Activated naive CD8-positive, alpha-beta T cell treated with anti-CD3 and anti-CD28 coated beads, Interleukin-2, amount 50 U/mL, for 24 hours (primary cell): ENCODE measurements at places on chromosomes 2 and 18.
A peak's percentile ranks its signal among the peaks of the same experiment; 100 is the strongest.

DNA sequence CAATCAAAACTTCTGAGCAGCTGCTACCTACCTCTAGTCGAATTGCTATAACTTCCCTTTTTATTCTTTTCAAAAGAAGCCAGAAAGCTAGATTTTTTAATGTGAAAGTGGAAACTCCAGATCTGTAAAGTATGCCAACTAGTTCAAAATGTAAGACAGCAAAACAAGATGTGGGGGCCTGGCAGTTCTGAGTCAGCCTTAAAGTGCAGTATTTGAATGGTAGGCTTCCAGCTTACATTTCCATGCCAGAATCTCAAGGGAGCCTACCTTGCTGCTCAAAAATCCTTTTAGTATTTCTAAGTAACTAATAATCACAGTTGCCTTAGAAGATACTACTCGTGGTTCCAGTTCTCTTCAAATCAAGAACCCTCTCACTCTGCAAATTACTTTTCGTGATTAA is 1288.7 kb downstream of the LRP1B start:
- DNase-seq, result no peak

DNA sequence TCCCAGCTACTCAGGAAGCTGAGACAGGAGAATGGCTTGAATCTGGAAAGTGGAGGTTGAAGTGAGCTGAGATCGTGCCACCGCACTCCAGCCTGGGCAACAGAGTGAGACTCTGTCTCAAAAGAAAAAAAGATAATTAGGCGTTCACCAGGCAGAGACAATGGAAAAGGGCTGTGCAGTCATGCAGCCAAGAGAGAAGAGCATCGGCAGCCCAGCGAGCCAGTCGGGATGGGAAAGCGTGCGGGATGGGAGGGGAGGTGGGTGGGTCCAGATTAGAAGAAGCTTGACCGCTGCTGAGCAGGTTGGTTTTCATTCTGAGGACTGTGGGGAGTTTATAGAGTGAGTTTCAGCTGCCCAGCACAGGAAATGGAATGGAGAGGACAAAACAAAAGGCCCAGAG is 15.0 kb upstream of the CYS1 start:
- no peak for DNase-seq

GRCh38 chr2:67436221-67436620 is 39.1 kb downstream of the ETAA1 start:
- DNase-seq, result no peak

DNA sequence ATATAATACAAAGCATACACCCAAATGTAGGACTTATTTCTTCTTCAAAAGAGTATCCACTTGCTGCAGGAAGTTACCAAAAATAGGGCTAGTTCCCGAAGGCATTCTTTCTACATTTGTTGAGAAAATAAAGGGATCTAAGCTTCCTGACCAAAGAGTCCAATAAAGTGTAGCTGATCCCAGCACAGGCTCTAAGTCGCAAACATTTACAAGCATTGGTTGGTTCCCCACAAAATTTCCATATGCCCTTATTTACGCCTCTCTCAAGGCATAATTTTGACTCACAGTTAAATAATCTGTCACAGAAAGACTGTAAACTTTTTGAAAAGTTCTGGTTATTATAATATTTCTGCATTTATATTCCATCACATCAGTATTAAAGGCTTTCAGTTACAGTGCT is 1520.1 kb upstream of the ZEB2 start:
- no peak for DNase-seq

DNA sequence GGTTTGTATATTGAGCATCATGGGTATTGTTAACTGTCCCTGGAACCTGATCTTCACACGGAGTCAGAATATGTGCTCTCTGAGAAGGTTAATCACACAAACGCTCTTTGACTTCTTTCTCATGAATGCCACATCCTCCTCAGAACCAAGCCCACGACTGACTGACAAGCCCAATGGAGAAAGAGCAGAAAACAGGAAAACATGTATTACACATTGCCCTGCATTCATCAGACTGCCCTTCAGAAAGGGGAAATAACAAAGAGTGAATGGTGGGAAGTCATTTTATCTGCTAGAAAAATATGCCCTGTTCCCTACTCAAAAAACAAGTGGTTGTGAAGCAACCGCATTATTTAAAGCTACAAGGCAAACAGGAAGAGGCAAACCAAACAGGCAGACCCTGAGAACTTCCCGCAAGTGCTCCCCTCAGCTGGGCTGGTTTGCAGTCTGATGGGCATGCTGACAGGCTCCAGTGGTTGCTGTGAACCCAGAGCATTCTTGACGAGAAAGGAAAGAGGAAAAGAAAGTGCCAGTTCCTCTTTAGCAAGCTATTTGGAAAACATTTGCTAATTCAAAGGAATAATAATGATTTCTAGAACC is 172.9 kb upstream of the SETBP1 start:
- peak; percentile 27 for DNase-seq

GRCh38 chr2:237091779-237092436 is 6.2 kb downstream of the COPS8 start:
- no peak for DNase-seq

DNA sequence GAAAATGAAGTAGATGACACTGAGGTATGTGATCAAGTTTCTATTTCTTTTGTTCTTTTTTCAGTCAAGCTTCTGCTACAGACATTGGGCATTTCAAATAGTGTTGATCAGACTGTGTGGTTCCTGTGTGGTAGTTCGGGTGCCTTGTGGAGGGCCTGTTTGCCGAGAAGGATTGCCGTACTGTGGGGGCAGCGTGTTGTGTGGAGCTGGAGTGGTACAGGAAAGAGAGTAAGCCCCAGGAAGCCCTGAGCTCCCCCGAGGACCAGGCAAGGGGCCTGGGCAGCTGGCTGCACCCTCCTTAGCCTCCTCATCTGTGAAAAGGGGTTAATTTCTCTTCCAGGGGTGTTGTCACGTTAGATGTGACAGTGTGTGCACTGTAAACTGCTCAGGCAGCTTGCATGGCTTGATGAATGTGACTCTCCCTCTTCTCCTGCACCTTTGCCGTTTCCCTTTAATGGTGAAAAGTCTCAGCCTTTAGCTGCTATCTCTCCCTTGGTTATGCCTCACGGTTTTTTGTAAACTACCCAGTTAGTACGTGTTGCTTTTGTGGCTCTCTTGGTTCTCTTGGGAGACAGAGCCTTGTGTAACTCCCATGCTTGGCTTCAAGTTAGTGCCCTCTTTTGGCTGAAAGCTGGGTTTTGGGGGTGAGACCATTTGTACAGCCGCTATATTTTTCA is 19.5 kb downstream of the C2orf74 start:
- no peak for DNase-seq

DNA sequence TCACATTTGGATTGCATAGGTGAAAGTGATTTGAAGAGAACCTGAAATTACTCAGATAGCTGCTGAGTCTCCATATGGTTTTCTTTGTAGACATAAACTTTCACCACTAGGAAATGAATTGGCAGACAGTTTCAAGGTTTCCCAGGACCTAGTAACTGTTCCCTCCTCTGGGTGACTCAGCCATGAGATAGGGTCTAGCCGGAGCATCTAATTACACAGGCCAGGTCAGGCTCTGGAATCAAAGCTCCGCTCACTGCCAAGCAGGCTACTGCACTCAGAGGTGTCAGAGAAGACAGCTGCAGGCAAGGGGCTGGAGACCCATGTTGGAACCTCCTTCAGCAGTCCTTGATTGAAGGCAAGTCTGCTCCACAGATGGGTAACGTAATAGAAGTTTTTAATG is 429.2 kb downstream of the TNS1 start:
- DNase-seq, result no peak

DNA sequence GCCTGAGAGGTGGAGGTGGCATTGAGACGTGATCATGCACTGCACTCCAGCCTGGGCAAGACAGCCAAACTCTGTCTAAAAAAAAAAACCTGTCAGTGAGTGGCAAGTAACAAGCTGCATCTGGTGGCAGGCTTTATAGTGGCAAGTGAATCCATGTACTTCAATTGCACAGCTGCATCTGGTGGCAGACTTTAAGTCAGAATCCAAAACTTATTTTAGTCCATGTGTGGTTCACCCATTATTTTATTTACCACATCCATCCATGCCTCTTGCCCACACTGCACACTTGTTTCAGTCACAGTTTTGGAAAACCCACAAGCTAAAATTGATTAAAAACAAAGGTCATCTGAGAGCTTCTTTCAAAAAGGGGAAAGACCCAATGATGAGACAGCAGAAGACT is 1636.4 kb upstream of the NXPH2 start:
- DNase-seq, result no peak

GRCh38 chr2:71923887-71924533 is 223.7 kb downstream of the CYP26B1 start:
- DNase-seq, result peak; percentile 50

- no peak for DNase-seq
These were observed 211.9 kb upstream of the HNRNPA3 start for GRCh38 chr2:177000715-177001072.

GRCh38 chr2:68387408-68388350 is 22.6 kb downstream of the PLEK start:
- DNase-seq, result no peak
